ENCODE measurements at places on chromosomes 3 and 15. TPM values are rescaled to one million over a fixed set of nuclear protein-coding genes. Genes with fewer than 3 reads are reported as not detected.

DNA sequence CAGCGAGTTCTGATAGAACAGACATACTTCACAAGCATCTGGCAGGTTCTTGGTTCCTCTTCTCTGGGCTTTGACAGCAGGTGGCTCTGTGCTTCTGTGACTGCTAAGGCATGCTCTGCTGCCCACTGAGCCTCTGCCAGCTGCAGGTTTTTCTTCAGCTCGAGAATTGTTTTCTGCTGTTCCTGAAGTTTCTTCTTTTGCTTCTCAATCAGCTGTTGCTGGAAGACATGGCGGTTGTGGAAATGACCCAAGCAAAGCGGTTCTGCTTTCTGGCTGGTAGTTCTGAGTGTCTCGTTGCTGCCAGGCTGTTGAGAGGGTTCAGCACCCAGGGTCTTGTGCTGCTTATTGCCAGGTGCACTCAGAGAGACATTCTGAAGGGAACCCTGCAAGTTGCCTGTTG, 50.8 kb downstream of the CCDC191 start:
- DNase-seq: no peak
- H3K36me3 ChIP-seq: peaks cover 10% of the 10 kb centered on the region
- no peak overlapping the region for H3K4me3 ChIP-seq
- no peak overlapping the region for H3K27ac ChIP-seq
- H3K4me1 ChIP-seq: no peaks in the 10 kb centered on the region

DNA sequence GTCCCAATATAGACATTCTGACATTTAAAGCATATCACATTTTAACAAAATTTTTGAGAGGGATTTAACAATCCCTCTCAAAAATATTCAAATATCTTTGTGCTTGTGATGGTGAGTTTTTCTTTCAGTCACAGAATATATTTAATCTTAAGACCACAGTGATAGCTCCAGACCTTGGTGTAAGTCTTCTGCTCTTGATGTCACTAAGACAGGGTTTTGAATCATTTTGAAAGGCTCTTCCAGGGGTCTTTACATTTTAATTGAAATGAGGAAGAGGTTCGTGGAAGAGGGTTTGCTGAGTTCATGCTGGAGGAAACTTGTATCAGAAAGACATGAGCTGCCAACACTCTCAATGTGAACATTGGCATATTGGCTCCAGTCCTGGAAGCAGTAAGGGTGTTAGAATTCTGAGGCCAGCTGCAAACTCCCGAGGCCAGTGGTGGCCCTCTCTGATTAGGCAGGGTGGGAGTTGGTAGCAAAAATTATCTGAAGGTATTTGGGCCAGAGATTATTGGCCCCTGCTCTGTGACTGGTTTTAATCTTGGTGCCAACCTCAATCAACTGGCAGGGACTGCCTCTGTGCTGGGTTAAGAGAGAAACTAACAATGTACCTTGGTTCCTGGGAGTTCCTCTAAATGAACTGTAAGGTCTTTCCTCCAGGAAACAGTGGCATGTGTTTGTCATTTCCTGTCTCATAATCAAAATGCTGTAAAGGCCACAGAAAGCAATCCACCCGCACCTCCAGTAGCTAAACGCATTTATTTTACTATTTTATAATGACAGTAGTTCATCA, 5.3 kb downstream of the POU1F1 start:
- no peak overlapping the region for H3K4me3 ChIP-seq
- no peaks in the 10 kb centered on the region for H3K27me3 ChIP-seq
- no peak for DNase-seq

CAMP gene
- total RNA-seq: not detected

GRCh38 chr15:77877869-77878577, 199.5 kb downstream of the TBC1D2B start:
- H3K4me1 ChIP-seq: no peaks in the 10 kb centered on the region
- no peak for DNase-seq
- no peaks in the 10 kb centered on the region for H3K27me3 ChIP-seq
- H3K27ac ChIP-seq: no peak overlapping the region

GRCh38 chr15:53976844-53977392, 1.3 kb upstream of the UNC13C start:
- no peak overlapping the region for H3K4me3 ChIP-seq
- peaks cover 3% of the 10 kb centered on the region for H3K27me3 ChIP-seq
- H3K27ac ChIP-seq: no peak overlapping the region
- DNase-seq: peak; percentile 84
- no peaks in the 10 kb centered on the region for H3K36me3 ChIP-seq

DNA sequence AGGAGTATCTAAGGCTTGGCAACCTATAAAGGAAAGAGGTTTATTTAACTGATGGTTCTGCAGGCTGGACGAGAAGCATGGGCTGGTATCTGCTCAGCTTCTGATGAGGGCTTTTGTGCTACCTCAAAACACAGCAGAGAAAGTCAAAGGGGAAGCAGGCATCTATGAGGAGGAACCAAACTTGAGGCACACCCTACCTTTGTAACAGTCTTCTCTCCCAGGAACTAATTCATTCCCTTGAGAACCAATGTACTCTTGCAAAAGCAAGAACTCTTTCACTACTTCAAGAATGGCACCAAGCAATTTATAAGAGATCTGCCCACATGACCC, 109.0 kb downstream of the CGGBP1 start:
- no peaks in the 10 kb centered on the region for H3K36me3 ChIP-seq
- DNase-seq: no peak
- no peak overlapping the region for H3K4me3 ChIP-seq
- H3K4me1 ChIP-seq: no peaks in the 10 kb centered on the region
- no peaks in the 10 kb centered on the region for H3K27me3 ChIP-seq
- no peak overlapping the region for H3K27ac ChIP-seq
